T1000 (cell line): ENCODE measurements at places on chromosomes 2 and 18.

- DNase-seq: no peak
Measured at GRCh38 chr18:11034884-11035283, 114.5 kb downstream of the PIEZO2 start.

GRCh38 chr2:77977471-77978063 is 455.4 kb upstream of the LRRTM4 start:
- DNase-seq: no peak

- DNase-seq: no peak
Measured at GRCh38 chr18:45361125-45361851, 254.0 kb upstream of the SLC14A2 start.

DNA sequence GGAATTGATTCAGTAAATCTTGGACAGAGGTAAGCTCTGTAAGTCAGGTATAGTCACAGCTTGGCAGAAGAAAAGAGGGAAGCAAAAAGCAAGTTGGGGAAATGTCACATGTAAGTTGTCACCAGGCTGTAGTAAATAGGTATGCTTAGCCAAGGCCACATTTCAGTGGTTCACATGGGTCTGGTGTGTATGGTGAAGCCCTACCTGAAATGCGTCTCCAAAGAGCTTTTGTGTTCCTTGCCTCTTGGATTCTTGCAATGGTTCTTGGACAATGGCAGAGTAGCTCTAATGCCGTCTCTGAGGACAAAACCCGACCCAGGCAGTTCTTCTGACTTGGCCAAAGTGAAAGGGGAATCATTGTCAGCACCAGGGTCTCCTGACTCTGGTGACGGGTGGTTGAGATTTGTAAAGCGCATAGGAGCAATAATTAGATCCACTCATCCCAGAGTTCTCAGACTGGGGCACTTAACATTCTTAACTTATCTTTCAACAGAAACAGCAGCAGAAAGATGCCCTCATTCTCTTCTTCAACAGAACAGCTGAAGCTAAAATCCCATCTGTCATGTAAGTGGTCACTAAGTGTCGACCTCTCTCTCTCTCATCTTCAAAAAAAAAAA is 34.4 kb upstream of the RPL37A start:
- no peak for DNase-seq

GRCh38 chr2:124325667-124326440 is 300.8 kb downstream of the CNTNAP5 start:
- no peak for DNase-seq

DNA sequence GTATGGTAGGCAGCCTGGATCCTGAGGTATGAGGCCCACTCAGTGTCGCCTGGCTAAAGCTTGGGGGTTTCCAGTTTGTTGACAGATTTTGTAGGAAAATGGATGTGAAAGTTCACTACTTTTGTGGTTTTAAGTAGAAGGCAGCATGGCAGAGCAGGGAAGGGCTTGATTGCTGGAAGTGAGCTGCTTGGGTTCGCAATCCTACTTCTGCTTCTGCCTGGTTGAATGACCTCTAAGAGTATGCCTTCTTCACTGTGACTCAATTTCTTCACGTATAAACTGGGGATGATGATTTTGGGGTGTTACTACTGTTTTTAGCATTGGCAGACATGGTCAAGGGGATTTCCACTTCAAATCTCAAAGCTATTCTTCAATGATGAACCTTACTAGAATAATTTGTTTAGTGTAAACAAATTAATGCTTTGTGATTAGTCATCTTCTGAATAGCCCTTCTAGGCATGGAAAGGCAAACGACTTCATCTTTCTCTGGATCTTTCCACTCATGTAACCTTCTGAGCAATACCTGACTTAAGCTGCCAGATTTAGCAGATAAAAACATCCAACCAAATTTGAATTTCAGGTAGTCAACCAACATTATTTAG is 13.2 kb downstream of the BMP10 start:
- DNase-seq: no peak

GRCh38 chr2:232418466-232419244 is 12.0 kb downstream of the ALPG start:
- DNase-seq: no peak

DNA sequence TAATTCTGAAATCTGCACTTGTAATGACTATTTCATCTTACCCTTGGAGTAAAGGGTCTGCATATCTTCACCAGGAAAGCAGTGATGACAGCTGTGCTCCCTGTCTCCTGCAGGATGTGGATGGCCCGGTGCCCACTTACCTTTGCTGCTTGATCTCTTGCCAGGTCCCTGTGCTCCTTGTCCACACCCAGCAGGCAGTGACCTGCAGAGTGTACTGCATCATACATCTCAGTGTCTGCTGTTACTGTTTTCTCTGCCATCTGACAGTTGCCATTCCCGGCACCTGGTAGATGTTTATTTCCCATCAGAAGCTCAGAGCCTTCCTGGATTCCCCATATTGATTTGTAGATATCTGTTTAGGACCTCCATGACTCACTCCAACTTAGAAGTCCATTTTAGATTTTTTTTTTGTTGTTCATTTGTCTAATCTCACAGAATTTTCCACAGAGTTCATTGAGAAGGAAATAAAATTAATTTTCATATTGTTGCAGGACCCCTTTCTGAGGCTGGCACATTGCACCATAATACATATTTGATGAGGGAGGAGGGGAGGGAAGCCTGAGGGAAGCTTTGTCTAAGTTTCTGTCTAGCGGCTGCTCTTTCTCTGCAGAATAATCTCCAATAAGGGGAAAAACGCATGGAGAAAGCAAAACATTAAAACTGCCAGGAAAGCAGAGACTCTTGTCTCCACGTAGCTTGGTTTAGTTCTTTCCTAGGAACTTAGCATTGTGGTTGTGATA is 697.5 kb upstream of the RAB6C start:
- no peak for DNase-seq

DNA sequence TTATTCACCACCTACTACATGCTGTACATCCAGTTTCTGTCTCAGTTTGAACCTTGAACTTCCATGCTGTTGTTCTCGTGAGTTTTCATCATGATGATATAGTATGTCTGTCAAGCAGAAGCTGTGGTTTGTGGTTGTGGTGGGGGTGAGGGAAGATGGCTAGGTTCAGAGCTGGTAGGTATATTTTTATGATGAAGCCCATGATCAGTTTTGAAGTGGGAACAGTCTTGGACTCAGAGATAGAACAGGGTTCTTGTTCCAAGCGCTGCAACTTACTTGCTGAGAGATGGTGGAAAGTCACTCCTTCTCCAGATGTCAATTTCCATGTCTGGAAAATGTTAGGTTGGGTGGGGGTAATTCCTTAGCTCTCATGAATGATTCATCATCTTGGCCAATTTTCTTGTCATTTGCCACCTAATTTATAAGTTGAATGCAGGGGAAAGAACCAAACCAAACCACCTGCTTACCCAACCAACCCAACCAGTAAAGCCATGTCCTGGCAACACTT is 21.6 kb downstream of the PMAIP1 start:
- no peak for DNase-seq

DNA sequence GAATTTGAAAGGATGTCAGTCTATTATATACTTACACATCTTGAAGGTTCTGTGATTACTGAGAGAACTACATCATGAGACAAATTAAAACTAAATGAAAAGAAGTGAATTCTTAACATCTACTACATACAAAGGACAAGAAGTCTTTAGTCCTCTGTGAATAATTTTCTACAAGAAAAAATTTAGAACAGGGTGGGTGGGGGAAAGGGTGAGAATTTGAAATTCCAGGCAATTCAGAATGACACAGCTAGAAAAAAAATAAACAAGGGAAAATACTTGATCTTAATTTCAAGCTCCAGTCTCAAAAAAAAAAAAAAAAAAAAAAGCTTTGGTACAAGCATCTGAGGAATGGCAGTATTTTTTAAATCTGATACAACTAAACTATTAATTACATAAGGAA is 15.5 kb downstream of the CUL3 start:
- no peak for DNase-seq

DNA sequence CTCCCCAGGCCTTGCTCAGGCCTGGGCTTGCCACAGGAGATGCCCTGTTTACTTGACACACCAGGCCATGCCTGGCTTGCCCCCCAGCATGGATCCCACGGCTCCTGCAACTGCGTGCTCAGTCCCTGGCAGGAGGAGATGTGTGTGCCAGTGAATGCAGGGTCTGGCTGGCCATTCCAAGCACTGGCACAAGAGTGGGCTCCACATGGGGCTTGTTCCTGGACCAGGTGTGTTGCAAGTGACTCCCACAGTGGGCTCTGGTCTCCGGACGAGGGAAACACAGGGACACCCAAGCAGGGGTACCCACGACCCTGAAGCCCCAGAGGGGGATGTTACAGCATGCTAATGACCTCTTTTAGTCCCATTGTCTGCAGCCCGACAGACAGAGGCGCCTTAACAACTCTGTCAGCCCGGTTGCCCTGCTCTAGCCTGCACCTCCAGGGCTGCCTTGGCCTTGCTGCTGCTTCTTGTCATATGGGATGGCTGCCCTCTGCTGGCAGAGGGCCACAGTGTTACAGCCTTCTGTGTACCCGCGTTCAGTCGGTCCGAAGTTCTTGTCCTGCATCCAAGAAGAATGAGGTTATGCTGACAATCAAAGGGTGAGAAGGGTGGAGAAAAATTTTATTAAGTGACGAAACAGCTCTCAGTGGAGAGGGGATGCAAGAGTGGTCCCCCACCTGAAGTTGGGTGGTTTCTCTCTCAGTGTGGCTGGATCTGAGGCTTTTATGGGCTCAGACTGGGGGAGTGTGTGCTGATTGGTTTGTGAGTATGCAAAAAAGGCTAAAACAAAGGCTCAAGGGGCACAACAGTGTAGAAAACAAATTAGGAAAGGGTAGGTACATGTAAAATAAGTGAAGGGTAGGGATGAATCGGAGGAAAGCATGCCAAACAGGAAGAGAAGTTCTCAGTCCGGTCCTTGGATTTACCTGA is 180.4 kb downstream of the MBD5 start:
- no peak for DNase-seq

GRCh38 chr2:190877436-190877835 is 3.2 kb upstream of the GLS start:
- DNase-seq: no peak

DNA sequence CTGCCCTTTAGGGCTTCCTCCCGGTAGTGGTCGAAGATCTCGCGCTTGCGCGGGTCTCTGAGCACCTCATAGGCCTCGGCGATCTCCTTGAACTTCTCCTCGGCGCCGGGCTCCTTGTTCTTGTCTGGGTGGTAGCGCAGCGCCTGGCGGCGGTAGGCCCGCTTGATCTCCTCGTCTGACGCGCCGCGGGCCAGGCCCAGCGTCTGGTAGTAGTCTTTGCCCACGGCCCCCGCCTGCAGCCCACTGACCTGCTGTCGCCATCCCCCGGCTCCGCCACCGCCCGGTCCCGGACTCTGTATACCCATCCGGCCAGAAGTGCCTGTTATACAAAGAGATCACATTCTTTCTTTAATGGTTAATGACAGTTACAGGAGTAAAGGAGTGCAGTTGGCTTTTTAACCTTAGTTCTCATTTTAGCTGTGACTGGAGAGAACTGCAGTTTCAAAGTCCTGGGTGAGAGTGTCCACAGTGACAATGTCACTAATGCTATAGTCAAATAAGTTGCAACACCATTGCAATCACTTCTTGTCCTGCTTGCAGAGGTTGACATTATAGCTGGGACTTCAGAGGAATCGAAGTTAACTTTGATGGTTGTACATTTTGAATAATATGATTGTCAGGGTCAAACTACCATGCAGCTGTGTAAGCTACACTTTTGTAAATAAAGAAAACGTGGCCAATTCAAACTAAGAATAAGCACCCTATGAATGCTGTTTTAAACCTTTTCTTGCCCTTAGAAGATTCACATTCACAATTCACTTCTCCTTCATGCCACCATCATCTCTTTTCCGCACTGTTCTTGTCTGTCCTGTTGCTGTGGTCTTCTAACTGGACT is 35.3 kb upstream of the CAVIN2 start:
- DNase-seq: no peak

DNA sequence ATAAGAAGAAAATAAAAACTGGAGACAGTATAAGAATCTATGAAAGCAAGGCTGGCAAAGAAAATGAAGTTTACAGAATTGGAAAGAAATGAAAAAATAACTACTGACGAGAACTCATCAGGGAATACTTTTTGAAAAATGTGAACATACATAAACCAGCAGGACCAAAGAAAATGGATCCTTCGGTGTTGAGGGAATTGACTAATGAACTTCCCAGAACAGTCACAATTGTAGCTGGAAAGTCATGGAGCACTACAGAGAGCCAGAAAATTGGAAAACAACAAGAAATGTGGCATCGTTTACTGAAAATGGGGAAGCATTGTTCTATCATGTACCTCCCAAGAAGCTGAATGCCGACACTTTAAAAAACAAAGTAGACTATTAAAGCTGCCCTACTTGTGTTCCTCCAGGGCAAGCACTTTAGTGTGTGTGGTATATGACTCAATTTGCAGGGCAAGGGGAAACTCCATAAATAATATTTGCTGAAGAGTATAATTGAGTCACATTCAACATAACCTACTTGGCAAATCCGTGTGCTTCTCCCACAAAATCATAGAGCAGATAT is 1221.6 kb upstream of the NRXN1 start:
- no peak for DNase-seq

DNA sequence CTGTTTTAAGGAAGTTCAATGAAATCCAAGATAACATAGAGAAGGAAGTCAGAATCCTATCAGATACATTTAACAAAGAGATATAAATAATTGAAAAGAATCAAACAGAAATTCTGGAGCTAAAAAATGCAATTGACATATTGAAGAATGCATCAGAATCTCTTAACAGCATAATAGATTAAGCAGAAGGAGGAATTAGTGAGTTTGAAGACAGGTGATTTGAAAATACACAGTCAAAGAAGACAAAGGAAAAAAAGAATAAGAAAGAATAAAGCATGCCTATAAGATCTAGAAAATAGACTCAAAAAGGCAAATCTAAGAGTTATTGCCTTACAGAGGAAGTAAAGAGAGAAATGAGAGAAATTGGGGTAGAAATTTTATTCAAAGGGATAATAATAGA is 204.1 kb downstream of the SS18 start:
- no peak for DNase-seq

DNA sequence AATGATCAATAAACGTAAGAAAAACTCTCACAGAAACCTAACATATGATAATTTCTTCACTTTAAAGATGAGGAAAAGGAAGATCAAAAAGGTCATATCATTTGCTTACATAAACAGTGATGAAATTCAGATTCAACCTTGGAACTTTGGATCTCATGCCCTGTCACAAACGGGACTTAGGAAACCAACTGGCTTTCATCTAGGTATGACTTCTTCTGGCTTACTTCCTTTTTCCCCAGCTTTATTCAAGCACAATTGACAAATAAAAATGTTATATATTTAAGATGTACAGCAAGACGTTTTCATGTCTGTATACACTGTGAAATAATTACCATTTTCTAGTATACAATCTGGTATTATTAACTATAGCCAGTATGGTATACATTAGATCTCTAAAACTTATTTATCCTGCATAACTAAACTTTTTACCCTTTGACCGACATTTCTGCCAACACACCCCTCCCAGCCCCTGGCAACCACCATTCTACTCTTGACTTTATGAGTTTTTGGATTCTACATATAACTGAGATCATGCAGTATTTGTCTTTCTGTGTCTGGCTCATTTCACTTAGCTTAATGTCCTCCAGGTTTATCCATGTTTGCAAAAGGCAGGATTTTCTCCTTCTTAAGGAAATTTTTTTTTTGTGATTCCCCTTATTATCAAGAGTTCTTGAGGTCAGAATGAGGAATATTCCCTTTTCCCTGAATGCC is 46.0 kb upstream of the COBLL1 start:
- DNase-seq: no peak

GRCh38 chr2:191615596-191615995 is 62.3 kb upstream of the NABP1 start:
- no peak for DNase-seq
